ENCODE measurements at places on chromosomes 16 and 17.
A peak's percentile ranks its signal among the peaks of the same experiment; 100 is the strongest.

DNA sequence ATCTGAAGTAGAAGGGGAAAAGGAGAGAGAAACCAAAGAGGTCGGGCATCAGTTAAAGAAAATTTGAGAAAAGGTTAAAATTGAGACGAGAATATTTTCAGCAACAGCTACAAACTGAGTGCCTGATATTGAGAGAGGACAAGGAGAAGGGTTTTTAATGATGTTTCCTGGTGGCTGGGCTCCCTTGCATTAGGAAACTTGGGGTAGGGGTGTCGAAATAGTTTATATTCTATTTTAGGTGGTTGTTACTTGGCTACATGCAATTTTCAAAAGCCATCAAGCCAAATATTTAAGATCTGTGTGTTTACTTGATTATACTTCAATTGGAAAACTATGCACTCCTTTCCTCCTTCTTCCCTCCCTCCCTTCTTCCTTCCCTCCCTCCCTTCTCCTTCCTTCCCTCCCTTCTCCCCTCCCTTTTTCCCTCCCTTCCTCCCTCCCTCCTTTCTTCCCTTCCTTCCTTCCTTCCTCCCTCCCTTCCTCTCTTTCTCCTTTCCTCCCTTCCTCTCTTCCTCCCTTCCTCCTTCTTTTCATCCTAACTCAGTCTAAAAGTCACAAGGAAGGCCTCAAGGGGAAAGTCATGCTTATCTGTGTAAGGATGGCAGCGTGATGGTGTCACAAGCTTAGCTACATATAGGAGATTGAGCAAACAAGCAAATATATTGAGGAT is 1.8 kb upstream of the APOH start:
- DNase-seq: no peak

DNA sequence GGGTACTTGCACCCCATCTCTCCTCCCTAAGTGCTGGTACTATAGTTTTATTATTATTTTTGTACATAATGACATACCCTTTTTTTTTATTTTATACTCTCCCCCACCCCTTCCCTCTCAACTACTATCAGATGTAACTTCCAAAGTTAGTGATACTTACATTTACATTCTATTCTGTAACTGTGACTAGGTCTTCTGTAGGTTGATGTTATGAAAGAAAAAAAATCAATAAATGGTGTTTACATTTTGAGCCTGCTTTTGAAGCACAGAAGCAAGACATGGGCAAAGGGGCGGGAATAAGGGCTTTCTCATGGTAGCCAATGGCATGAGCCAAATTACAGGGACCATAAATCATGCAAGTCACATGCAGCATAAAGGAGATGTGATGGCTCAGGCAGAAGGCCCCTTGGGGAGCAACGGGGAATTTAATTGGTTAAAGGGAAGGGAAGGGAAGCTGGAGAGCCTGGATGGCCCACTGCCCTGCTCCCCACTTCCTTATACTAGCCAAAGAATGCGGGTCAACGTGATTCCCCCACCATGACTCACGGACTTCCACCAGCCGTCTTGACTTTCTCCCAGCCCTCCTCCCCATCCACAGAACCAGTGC is 2.4 kb upstream of the ACSF2 start:
- no peak for DNase-seq

DNA sequence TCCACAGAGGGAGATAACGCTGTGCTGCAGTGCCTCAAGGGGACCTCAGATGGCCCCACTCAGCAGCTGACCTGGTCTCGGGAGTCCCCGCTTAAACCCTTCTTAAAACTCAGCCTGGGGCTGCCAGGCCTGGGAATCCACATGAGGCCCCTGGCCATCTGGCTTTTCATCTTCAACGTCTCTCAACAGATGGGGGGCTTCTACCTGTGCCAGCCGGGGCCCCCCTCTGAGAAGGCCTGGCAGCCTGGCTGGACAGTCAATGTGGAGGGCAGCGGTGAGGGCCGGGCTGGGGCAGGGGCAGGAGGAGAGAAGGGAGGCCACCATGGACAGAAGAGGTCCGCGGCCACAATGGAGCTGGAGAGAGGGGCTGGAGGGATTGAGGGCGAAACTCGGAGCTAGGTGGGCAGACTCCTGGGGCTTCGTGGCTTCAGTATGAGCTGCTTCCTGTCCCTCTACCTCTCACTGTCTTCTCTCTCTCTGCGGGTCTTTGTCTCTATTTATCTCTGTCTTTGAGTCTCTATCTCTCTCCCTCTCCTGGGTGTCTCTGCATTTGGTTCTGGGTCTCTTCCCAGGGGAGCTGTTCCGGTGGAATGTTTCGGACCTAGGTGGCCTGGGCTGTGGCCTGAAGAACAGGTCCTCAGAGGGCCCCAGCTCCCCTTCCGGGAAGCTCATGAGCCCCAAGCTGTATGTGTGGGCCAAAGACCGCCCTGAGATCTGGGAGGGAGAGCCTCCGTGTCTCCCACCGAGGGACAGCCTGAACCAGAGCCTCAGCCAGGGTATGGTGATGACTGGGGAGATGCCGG is 769 bp downstream of the CD19 start:
- no peak for DNase-seq

DNA sequence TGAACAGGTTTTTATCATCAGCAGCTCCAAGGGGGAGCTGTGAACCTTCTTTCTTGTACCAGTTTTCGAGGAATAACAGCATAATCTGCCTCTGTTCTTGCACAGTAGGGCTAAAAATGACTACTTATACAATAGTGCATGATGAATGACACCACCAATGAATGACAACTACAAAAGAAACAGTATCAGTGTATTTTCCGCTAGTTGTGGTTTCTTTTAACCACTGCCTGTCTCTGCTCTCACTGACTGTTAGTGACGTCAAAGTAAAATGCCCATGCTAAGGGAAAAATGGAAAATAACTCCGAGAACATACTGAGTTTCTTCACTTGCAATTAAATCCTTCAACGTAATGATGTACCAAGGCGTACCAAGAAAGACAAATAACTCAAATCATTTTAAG is 294.9 kb downstream of the MAP2K6 start:
- no peak for DNase-seq

GRCh38 chr16:29745121-29745852 is 503 bp downstream of the C16orf54 start:
- no peak for DNase-seq

- no peak for DNase-seq
Measured at GRCh38 chr17:31369266-31369665, 22.2 kb upstream of the RAB11FIP4 start.

DNA sequence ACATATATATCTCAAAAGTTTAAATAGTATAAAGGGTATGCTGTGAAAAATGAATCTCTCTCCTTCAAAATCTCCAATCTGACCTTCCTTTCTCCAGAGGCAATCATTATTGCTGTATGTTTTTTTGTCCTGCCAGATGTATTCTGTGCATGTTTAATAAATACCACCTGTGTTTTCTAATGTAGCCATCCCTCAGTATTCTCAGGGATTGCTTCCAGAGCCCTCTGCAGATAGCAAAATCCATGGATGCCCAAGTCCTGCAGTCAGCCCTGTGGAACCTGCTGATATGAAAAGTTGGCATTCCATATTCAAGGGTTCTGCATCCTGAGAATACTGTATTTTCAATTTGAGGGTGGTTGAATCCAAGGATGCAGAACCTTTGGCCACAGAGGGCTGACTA is 42.9 kb downstream of the BPTF start:
- no peak for DNase-seq

GRCh38 chr16:5615868-5616642 is 518.5 kb upstream of the EEF2KMT start:
- DNase-seq: no peak

DNA sequence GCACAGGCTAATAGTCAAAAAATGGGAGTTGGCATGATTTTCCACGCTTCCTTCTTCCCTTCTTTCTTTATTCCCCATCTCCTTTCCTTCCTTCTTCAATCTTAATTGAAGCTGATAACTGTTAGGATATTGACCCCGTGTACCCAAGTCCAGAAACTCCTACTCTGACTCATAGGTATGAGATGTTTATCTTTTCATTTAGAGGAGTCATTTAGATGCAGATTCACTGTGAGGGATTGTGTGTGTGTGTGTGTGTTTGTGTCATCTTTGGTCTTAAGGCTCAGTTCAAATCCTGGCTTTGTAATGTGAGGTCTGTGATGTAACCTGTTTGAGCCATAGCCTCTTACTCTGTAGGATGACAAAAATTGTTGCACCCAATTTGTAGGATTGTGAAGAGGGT is 332.0 kb upstream of the MAF start:
- no peak for DNase-seq

DNA sequence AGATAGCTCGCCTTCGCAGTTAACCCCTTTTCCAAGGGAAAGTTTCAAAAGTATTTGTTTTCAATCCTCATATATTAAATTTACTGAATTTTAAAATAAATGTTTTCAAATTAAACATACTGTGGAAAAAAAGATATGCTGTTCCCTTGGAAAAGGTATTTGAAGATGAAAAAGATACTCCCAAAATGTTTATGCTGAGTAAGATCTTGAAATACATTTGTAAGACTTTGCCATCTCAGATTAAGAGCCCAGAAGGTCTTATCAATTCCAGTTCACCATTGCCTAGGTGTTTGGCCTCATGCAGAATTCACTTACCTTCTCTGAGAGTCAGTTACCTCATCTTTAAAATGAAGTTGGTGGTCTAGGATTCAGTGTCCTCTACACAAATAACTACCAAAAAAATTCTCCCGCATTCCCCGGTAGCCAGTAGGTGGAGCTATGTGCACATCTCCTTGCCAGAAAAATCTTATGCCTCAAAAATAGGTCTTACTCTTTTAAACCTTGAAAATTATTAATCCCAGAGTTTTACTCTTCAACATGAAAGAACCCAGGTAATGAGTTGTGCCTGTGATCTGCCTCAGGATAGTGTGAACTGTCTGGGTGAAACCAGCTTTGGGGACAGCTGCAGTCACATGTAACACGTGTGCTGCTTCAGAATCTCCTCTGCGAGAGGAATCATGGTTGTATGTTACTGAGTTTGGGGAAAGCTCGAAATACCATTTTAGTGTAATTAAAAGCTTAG is 178.3 kb downstream of the MRTFB start:
- peak; percentile 11 for DNase-seq

GRCh38 chr16:57764341-57765159 is 29.0 kb downstream of the KATNB1 start:
- DNase-seq: no peak

DNA sequence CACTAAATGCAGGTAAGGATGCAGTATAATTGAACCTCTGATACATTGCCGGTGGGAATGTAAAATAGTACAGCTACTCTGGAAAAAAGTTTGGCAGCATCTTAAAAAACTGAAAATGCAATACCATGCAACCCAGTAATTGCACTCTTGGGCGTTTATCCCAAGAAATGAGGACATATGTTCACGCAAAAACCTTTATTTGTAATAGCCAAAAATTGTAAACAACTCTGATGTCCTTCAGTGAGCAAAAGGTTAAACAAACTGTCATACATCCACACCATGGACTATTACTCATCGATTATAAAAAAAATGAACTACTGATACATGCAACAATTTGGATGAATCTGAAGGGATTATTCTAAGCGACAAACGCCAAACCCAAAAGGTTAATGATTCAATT is 16.9 kb downstream of the SYNRG start:
- no peak for DNase-seq

GRCh38 chr17:58184308-58184985 is 8.1 kb upstream of the EPX start:
- no peak for DNase-seq

- no peak for DNase-seq
Measured at GRCh38 chr16:28473714-28474265, 1.7 kb upstream of the NPIPB7 start.

DNA sequence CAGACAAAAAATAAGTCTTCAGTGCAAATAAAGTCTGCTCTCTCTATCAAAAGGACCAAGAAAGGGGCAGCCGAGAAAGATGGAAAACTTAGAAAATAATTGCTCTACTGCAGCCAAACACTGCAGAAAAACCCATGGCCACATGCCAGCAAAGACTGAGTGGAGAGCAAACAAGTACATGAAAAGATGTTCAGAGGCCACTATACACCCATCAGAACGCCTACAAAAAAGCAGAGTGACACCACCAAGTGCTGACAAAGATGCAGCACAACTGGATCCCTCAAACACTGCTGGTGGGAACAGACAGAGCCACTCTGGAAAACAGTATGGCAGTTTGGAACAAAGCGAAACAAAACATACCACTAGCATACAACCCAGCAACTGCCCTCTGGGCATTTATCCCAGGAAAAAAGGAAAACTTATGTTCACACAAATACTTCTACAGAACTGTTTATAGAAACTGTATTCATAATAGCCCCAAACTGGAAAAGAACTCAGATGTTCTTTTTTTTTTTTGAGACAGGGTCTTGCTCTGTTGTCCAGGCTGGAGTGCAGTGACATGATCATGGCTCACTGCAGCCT is 36.7 kb downstream of the KIAA0753 start:
- DNase-seq: no peak

DNA sequence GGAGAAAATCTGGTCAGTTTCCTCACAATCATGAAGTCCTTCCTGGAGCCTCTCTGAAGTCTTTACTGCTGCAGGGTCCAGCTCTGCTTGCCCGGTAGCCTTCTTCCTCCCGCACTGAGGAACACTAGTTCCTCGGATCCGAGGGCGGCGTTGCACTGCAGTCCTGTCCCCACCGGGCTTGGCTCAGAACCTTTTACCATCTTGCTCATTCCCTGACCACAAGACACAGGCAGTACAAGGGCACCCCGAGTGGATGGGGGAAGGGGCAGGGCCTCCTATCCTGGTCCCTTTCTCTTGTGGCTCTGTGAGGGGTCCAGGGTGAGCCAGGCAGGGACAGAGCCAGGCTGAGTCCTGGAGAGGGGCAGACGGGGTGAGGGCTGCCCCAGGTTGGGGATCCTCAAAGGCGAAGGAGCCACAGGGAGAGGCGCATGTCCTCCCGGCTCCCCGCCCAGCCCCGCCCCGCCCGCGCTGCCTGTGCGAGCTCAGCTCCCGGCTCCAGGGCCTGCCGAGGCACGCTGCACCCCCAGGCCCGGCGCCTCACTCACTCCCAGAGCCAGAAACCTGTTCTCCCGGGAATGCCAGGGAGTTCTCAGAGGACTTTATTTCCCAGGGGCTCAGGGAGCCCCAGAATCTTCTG is 1.5 kb downstream of the FOXN1 start:
- no peak for DNase-seq

DNA sequence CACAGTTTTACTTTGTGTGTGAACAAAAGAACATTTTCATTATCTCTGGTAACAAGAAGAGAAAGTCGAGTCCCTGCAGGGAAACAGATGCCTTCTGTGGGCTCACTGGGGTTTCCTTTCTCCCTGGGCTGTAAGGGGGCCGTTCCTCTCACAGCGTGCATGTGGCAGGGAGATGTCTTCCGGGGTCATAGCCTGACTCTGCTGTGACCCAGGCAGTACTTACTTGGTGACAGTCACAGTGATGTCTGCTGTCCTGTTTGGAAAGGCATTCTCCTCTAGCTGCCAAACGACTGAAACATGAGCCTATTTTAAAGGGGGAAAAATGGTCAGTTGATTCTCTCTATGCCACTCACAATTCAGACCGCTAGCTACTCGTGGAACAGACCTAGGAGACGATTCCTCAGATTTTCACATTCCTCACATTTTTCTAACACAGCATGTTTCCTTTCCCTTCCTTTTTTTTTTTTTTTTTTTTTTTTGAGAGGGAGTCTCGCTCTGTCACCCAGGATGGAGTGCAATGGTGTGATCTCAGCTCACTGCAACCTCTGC is 7.3 kb downstream of the HASPIN start:
- DNase-seq: no peak

- DNase-seq: no peak
Measured at GRCh38 chr17:77869665-77870132, 88.8 kb upstream of the TNRC6C start.
